ENCODE measurements at places on chromosomes 12 and 14.
A peak's percentile ranks its signal among the peaks of the same experiment; 100 is the strongest.

DNA sequence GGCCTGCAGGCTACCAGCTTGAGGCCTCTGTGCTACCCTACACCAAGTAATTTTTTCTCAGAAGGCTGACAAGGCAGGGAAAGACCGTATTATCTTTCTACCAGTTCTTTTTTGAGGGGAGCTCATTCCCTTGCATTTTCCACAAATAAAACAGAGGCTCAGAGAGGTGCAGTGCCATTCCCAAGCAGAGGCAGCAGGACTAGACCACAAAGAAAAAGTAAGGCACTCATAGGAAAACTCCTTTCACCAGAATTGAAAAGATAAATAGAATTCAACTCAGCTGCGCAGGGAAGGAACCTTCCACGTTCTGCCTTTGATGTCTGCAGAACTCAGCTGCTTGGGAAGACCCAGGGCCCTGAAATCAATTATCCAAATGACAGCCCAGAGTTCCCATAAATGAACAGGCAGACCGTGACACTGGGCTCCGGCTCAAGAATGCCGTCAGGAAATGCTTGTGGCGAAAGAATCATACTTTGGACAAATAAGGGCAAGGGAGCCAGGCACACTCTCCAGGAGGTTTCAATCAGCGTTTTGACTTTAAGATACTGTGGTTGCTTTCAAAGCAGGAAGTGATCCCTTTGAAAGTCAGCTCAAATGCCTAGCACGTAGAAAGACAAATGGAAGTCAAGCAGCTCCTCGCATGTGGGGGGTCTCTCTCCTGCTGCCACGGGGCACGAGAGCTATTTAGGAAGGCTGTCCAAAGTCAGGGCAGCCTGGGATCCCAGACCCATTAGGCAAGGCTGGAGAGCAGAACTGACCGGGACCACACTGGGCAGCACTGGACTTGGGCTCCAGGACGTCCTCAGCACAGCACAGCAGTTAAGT is 14.0 kb downstream of the KCTD10 start:
- peak; percentile 91 for DNase-seq

DNA sequence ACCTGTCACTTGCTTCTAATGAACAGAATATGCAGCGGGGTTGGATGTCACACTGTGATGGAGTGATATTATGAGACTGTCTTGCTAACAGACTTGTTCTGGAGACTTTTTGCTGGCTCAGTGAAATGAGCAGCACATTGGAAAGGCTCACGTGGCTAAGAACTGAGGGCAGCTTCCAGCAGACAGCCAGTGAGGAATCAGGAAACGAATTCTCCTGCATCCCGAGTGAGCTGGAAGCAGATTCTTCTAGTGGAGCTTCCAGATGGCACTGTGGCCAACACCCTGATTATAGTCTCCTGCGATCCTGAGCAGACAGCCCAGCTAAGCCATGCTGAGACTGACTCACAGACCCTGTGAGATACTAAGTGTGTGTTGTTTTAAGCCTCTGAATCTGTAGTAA is 16.1 kb upstream of the TSPAN9 start:
- no peak for DNase-seq

DNA sequence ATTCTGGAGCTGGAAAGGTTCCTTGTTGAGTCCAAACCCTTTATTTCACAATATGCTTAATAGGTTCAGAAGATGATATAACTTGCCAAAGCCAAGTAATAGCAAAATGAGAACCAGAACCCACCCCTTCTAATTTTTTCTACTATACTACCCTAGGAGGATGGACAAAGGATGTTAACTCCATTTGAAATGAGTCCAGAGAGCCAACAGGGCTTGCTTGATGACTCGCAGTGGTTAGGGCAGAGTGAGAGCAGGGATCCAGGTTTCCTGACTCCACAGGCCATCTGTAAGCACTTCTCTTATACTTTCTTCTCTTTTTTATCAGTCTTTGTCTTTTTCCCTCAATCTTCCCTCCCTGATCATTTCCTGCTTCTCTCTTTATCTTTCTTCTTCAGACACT is 668.1 kb downstream of the MED13L start:
- DNase-seq: no peak

GRCh38 chr14:100076133-100076532 is 10.9 kb downstream of the EVL start:
- no peak for DNase-seq

DNA sequence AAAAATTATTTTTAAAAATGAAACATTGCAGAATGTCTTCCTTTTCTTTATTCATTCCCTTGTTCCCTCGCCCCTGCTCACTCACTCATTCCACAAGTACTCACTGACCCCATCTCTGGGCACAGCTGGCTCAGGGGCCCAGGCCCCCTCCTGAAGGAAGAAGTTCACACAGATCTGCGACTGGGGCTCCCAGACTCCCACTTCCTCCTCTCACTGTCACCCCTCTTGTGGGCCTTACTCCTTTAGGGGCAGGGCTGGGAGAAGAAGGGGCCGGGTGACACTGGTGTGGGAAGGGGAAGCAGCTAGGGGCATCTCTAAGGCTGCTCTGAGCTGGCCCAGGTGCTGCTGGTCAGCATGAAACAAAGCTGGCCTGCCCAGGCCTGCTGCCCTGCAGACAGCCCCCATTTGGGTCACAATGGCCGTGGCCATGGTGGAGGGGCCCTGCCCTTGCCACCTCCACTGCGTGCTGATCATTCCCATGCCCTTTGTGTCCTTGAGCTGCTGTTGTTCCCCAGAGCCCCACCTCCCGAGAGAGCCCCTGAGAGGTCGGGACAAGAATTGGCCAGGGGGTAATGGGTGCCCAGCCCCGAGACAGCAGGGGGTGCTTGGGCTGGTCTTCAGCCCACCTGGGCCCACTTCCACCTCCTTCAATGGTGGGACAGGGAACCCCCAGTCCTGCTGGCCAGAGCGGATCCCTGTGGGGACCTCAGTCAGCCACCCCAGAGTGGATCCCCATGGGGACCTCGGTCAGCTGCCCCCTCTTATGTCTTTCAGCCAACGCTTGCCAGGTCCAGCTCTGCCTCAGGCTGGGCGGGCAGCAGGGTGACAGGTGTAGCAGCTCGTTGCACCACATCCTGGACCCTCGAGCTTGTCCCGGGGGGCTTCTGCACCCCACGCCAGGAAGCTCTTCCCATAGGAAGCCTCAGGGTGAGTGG is 212.4 kb upstream of the C14orf180 start:
- no peak for DNase-seq

DNA sequence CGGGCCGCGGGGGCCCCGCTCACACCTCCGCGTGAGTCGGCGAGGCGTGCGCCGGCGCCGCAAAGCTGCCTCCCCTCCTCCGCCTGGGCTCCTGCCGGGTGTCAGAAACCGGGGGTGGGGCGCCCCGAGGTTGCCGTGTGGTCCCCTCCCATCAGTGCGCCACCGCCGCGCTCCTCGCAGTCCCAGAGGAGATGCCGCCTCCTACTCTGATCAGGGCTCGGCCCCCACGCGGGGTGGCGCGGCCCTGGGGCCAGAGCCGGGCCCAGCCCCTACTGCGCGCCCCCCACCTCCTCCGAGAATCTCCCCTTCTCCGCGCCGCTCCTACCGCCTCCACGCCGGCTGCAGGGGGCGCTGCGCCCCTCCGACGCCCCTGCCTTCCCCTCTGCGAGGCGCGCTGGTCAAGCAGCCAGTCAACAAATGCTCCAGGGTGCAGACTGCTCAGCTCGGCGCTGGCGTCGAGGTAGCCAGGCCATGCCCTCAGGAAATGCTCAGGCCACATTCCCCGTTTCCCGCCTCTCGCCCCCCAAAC is 467 bp upstream of the JAG2 start:
- DNase-seq: no peak

DNA sequence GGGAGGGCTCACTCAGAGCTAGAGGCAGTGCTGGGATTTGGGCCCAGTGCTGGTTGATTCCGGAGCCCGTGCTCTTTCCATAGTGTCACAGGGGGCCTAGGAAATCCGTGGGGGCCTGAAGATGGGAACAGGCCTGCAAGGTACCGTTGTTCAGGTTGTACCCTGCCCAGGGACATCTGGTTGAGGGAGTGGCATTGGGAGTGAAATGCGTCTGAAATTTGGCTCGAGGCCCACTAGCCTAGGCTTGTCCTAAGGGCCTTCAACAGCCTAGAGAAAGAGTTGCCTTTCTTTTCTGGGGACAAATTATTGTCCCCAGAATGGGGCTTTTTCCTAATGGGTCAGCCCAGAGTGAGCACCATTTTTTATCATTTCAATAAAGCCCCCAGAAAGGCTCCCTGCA is 26.4 kb upstream of the FAM222A start:
- DNase-seq: no peak

GRCh38 chr12:62799126-62799736 is 135.7 kb downstream of the PPM1H start:
- no peak for DNase-seq

DNA sequence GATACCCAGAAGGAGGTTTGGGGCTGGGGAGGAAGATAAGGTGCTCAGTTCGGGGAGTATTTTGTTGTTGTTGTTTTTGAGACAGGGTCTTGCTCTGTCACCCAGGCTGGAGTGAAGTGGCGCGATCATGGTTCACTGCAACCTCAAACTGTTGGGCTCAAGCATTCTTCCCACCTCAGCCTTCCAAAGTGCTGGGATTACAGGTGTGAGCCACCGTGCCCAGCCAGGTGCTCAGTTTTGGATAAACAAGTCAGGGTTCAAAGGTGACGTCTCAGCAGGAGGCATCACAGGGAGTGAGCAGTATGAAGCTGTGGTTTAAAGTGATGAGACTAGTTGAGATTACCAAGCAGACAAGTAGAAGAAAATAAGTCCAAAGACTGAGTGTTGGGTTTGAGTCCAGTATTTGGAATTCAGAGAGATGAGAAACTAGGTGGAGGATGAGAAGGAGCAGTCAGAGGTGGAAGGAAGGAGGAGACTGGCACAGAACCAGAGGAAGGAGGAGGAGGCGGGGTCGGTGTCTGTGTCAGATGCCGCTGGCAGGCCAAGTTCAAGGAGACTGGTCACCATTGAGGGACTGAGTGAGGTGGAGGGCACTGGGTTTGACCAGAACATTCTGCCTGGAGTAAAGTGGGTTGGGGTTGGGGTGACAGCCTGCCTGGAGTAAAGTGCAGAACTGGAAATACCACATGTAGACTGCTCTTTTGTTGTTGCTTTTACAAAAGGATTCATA is 16.1 kb downstream of the SLC35E3 start:
- DNase-seq: no peak

DNA sequence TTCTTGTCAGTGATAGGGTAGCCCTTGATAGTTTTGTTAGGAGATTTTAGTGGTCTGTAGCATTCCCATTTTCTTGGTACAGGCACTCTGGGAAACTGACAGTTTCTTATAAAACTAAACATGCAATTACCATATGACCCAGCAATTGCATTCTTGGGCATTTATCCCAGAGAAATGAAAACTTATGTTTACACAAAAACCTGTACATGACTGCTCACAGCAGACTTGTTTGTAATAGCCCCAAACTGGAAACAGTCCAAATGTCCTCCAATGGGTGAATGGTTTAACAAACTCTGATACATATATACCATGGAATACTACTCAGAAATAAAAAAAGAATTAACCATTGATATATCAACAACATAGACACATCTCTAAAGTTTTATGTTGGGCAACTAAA is 75.5 kb downstream of the BORCS5 start:
- DNase-seq: no peak

DNA sequence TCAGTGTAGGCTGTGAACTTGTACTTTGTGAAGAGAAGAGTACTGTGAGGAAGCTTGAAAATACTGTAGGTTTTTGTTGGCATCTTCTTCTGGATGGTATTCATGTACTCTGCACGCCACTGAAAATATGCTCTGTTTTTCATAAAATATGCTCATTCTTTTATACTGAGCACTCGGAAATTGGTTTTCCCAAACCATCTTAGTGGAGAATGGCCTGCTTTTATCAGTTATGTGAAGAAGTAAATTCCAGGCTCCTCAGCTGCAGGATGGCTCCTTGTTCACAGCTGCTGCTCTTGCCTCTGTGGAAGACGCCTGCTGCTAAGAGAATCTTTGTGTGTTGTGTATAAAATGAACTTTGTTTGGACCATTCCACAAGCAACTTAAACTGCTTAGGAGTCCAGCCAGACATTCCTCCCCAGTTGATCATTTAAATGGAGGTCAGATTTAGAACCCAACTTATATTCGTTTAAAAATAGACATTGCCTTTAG is 443.5 kb upstream of the RGS6 start:
- DNase-seq: no peak

GRCh38 chr12:117649796-117650195 is 288.4 kb upstream of the NOS1 start:
- no peak for DNase-seq

DNA sequence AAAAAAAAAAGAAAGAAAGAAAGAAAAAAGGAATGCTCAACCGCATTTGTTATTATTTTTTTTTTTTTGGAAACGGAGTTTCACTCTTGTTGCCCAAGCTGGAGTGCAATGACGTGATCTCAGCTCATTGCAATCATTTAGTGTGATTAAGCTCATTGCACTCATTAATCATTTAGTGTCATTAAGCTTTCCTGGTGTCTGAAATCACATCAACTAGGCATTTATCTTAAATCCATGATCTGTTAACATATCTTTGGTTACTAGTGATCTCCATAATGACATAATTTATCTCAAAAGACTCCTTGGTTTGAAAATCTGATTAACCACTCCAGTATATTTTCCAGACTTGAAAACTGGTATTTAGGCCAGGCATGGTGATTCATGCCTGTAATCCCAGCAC is 26.3 kb downstream of the ETFBKMT start:
- no peak for DNase-seq

- no peak for DNase-seq
These were observed 62.7 kb downstream of the HMGA2 start for GRCh38 chr12:65886996-65887395.

DNA sequence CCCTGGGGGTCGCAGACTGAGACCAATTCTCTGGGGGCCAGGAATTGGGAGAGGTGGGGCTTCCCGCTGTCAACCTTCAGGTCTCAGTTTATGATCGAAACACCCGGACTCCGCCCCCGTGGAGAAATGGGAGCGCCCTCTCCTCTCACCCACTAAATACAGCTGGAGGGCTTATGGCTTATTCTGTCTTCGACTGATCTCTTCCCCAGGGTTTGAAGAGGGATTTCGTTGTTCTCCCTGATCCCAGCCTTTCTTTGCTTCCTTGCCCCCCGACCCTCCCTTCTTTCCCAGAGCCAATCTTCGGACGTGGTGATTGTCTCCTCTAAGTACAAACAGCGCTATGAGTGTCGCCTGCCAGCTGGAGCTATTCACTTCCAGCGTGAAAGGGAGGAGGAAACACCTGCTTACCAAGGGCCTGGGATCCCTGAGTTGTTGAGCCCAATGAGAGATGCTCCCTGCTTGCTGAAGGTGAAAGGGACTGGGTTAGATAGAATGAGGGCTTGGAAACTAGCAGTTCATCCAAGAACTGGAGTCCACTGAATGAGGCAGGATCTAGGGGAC is 607 bp downstream of the OS9 start:
- DNase-seq: no peak

All from non-pigmented ciliary epithelial cell (primary cell).